ENCODE measurements at places on chromosomes 4 and X.

GRCh38 chr4:107721436-107722100 is 1.5 kb upstream of the PAPSS1 start:
- no peak for DNase-seq

GRCh38 chr4:7973545-7973981 is 33.9 kb upstream of the AFAP1 start:
- peak; percentile 72 for DNase-seq

DNA sequence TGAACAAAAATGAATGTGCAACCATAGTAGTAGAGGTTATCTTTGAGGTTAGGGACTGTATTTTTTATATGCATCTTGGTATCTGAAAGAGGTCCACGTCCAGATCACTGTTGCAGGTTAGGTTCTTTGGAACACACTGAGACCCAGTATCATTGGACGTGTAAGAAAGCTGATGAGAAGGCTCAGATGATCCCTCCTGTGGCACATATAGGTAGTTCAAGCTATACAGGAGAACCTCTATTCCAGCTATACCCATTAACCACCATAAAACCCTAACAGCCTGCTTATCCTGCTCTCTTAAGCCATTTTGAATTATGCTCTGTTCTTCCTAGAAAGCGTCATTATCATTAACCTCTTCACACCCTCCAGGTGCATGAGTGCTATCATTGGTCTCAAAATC is 930.7 kb upstream of the HS3ST1 start:
- no peak for DNase-seq

DNA sequence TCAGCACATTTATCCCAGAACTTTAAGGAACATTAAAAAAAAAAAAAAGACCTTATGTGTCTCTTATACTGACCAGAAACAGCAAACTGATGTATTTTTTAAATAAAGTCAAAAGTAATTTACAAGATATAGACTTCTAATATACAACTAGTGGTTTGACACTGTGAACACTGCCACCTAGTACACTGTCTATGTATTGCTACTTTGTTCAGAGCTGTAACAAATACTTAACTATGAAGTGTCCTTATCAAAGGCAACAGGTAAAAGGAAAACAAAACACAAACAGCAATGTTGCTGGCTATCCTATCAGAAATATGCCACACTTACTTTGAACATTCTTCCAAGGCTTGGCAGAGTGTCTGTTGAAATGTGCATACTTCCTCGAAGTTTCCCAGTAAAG is 60.4 kb downstream of the CD40LG start:
- DNase-seq: no peak

GRCh38 chr4:128220286-128221235 is 67.1 kb downstream of the PGRMC2 start:
- DNase-seq: peak; percentile 33

GRCh38 chr4:103429283-103429682 is 231.1 kb upstream of the CENPE start:
- no peak for DNase-seq

- no peak for DNase-seq
Observed at GRCh38 chr4:169689681-169690080, 68.1 kb downstream of the HPF1 start.

DNA sequence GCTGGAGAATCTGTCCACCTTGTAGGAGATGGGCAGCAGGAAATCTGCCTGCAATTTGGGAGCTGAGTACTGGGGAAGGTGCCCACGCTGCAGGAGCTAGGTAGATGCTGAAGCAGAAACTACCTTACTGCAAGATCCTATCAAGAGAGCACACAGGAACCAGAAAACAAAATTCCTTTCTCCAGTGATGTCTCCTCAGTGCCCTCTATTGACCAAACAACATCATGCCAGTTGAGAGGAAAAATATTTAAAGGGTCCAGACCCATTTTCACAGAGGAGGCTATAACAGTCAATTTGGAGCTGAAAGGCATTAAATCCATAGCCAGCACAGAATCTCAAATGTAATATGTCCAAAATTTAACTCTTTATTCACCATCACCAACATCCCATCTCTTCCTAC is 406.8 kb downstream of the SLITRK2 start:
- DNase-seq: no peak

- no peak for DNase-seq
Observed at GRCh38 chr4:73220815-73221214, 37.8 kb downstream of the ANKRD17 start.

DNA sequence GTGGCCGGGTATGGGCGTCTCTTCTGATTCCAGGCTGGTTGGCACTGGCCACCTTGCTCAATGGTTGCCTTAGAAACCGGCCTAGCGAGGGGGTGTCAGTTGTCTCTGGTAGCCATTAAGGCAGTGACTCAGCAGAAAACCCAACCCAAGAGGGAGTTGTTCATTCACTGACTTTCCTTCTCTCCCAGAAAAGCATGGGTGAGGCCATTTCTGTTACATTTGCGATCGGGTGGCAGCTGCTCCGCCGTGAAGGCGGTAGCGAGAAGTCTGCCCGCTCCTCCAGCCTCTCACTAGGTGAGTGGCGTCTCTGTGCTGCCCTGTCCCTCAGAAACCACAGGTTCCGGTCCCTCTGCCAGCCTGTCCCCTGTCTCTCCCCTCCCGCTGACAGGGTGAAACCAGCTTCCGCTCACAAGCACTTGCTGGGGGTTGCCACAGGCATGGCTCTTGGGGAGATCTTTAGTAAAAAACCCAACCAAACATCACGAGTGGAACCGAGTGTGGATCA is 17.4 kb downstream of the IRAK1 start:
- no peak for DNase-seq

DNA sequence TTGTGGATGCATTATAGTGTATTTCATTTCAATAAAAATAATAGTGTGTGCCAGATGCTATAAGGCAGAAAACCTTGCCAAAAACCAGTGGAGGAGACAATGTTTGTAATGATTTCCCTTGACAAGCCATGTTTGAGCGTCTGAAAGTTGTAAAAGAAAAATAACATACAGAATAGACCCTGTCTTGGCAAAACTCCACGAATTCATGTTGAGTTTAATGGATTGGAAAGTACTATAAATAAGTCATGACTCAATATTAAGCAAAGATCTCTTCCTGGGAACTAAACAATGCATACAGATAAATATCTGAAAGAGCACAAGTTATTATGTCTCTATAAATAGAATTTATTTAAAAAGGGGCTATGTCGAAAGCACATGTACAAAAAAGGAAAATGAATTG is 543.5 kb downstream of the GABRG1 start:
- no peak for DNase-seq

GRCh38 chrX:48890296-48890925 is 7.2 kb downstream of the TIMM17B start:
- no peak for DNase-seq
